ENCODE measurements at places on chromosomes 4 and X.
A peak's percentile ranks its signal among the peaks of the same experiment; 100 is the strongest.

- DNase-seq, result no peak
Observed at GRCh38 chr4:59537246-59537886, 1662.8 kb upstream of the ADGRL3 start.

- no peak for DNase-seq
Observed at GRCh38 chr4:112651641-112652040, 14.7 kb downstream of the LARP7 start.

DNA sequence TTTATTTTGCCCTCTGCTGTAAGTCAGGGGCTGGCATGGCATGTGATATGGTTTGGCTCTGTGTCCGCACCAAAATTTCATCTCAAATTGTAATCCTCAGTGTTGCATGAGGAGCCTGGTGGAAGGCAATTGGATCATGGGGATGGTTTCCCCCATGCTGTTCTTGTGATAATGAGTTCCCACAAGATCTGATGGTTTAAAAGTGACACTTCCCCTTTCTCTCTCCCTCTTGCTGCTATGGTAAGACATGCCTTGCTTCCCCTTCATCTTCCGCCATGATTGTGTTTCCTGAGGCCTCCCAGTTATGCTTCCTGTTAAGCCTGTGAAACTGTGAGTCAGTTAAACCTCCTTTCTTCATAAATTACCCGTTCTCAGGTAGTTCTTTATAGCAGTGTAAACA lies 72.0 kb upstream of the MSX1 start:
- no peak for DNase-seq

GRCh38 chr4:531721-532565 lies 32.9 kb downstream of the PIGG start:
- no peak for DNase-seq

- DNase-seq, result no peak
Observed at GRCh38 chr4:99961711-99962110, 11.6 kb upstream of the H2AZ1 start.

DNA sequence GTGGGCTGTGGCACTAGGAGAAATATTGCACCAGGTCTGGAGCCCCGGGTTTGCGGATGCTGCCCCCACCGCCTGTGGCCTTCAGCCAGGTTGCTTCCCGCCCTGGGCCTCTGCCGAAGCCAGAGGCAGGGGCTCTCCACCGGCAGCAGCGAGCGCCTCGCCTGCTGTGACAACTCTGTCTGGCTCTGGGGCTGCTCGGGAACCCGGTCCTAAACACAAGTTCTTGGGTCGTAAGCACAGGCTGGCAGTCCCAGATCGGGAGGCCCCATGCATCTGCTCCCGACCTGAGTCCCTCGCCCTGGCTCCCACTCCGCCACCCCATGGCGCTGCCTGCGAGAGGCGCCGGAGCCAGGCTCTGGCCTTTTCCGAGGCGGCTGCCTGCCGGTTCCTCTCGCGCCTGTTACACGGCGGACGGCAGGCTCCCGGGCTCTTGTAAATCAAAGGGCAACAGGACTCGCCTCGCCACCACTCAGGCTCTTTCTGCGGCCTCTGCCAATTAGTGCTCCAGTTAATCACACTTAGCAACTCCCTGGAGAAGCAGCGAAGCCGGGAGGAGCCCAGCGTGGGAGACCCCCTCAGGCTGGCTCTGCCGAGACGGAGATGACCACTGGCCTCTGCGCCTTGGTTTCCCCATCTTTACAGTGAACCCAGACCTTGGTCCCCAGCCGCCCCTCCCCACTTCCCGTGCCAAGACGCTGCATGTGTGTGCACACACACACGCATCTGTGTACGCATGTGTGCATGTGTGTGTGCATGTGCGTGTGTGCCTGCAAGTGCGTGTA lies 109.2 kb downstream of the DCTD start:
- DNase-seq, result no peak

DNA sequence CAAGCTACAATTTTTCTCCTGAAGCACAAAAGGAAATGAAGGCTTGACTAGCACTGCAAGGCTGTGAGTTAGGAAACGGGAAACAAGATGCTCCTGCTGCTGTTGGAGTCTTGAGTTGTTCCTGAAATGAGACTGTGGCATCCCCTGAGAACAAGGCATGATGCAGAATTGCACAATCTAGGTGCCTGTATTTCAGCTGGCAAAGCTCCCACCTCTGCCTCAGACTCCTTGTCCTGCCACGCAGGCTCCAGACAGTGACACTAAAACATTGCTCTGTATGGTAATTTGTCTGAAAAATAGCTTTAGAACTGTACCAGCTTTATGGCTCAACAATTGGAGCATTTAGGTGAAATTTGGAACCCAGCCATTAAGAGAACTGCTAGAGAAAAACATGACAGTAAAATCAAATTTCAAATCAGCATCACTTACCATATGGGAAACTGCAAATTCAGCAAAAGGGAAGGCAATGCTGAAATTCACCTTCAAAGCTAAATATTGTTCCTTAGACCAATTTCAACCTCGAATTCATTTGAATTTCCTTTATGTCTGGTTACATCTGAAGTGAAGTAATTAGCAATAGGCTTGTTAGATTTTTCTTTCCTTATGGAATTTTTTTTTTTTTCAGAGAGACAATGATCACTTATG lies 103.4 kb downstream of the MFAP3L start:
- DNase-seq, result no peak

DNA sequence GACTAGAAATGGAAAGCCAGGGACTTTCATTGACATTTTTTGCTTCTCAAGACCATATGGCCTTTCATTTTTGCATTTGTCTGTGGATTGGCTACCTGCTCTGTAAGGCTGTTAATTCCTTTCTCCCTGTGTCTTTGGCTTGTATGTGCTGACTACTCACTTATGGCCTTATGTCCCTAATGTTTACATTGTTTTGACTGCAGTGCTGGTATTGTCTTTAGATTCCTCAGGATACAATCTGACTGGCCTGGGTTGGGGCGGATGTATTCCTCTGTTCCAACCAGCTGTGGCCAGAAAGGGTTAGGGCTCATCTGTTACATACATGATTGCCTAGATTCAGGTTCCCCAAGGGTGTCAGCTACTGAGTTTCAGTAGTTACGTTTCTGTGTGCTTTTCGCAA lies 108.1 kb downstream of the RAPGEF2 start:
- no peak for DNase-seq

DNA sequence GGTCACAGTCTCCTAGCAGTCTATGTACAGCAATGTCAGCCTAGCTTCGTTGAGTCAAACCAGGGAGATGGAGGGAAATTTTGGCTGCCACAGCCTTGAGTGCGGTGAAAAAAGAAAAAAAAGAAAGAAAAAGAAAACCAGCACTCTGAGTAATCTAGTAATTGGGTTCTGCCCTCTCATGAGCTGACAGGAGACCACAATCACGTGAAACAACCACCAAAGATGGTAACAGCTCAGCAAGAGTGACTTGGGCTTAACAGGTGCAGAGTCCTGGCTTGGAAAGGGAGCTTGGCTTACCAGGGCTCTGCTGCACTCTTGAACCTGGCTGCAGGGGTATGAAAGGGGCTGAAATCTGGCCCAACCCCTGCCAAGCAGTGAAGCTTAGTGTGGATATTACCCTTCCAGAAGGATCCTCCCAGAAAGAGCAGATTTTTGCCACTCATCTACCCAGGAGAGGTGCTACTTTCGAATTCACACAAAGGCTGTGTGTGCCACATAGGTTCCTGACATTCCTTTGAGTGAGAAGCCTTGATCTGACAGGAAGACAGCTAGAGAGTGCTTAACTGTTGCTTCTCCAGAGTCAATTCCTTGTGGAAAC lies 350.3 kb downstream of the PTTG2 start:
- peak; percentile 14 for DNase-seq

GRCh38 chrX:103529550-103529949 lies 10.3 kb upstream of the RAB40A start:
- no peak for DNase-seq

DNA sequence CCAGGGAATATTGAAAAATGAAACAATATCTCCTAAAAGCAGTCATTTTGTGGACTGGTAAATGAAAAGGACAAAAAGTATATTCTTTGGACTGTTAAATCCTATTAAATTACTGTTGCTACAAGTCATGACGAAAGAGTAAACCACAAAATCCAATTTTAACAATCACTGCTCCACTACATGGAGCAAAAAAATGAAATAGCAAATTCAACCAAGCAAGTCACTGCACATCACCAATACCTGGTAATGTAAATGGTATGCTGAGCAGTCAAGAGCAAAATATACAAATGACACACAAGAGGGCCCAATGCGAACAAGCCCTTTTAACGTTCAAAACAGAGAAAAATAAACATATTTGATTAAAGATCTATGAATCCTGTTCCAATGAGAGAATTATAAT lies 126.2 kb downstream of the KLHL13 start:
- DNase-seq, result no peak

- DNase-seq, result no peak
Observed at GRCh38 chr4:177006331-177006730, 213.6 kb upstream of the VEGFC start.

DNA sequence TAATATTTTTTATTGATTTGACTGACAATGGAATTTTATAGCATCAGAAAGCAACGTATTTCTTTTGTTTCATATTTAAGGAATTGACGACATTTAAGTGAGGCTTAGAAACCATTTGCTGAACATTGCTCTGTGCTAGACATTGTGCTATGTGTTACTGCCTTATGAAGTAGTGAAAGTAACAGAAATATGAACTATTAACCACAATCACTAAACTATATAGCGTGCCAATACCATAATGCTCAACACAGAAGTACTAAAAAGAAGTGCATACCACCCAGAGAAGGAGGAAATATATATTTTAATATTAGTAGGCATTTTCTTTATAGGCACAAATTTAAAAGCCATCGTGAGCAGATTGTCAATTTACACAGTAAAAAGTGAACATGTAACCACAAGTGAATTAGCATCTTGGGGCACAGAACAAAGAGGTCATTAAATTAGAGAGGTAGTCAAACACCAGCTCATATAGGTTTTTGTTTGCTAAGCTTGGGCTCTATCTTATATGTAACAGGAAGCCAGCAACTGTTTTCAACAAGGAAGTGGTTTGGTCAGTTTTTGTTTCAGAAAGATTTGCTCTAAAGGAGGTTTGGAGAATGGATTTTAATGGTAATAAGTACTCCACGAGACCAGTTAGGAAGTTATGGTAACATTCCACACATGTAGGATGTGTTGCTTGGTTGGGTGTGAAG lies 270.7 kb downstream of the GRXCR1 start:
- no peak for DNase-seq

DNA sequence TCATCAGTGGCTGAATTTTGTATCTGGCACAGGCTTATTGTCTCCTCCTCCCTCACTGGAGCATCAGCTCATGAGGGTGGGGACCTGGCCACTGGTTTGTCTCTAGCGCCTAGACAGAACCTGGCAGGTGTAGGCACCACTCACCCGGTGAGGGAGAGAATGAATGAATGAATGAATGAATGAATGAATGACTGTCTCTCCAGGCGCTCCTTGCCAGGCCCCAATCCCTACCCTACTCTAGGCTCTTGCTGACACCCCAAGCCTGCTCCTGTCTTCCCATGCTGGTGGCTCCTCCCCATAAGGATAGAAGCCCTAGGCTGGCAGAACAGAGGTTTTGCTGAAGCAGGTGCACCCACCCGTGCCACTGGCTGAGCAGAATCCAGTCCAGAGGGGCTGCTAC lies 41.3 kb upstream of the GRPEL1 start:
- no peak for DNase-seq

GRCh38 chrX:9542761-9543111 lies 77.9 kb downstream of the TBL1X start:
- no peak for DNase-seq

GRCh38 chr4:74018771-74019170 lies 19.7 kb downstream of the CXCL3 start:
- no peak for DNase-seq

DNA sequence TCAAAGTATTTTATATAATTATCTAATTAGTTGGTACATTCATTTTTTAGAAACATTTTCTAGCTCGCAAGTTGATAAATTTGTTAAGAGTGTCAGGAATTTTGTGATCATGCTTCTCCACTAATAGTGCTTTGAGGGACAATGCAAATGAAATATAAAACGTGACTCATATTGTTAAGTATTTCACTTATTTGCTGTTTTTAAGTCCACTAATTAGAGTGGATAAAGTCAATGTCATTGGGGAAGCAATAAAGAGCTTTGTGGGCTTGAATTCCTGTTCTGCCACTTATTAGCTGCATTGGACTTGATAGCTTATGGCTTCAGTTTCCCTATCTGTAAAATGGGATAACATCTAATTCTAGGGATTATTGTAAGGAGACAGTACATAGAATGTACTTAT lies 26.5 kb upstream of the ANAPC4 start:
- no peak for DNase-seq

GRCh38 chr4:43089730-43090129 lies 197.2 kb downstream of the GRXCR1 start:
- no peak for DNase-seq

DNA sequence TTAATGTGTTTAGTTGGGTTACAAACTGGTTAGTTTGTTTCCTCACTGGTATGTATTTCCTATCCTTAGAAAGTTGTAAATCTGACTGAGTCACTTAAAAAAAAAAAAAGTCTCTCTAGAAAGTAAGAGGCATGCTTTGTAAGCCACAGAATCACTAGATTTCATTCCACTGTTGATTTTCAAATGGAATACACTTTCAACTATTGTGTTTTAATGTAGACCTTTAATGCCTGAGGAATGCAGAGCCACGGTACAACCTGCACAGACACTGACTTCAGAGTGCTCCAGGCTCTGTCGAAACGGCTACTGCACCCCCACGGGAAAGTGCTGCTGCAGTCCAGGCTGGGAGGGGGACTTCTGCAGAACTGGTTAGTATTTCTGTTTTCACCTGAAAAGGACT lies 88.6 kb downstream of the HHIP start:
- no peak for DNase-seq

DNA sequence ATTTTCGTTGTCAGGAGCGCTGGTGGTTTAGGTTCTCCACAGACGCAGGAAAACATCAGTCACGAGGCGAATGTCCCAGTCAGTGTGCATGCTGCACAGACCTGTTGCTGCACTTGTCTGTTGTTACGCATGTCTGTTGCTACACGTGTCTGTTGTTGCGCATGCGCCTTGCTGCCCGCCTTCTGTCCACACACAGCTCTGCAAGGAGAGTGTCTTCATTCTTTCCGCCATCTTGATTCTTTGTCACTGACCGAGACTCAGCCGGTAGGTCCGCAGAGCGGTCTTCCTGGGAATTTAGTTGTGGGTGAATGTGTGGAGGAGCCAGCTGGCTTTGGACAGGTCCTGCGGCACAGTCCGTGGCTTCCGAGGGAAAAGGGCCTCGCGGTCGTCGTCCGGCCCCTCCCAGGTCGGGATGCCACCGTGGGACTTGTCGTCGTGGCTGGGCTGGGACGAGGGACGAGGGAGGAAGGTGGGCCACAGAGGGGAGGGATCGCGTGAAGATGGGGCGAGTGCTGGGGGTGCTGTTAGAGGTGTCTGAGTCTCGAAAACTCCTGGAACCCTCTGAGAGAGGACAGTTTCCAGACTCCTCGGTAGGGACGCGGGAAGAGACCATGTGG lies at the start of gene PAGE2B:
PAGE2B (plus strand) TSS at position 180 of the 617 bp plus-strand sequence. CDS start 1,012 bp downstream, outside the sequence.
- DNase-seq, result no peak

GRCh38 chrX:22628275-22628674 lies 355.6 kb downstream of the CBLL2 start:
- no peak for DNase-seq

- DNase-seq, result peak; percentile 48
Observed at GRCh38 chrX:107673933-107674479, 45.7 kb downstream of the PRPS1 start.

GRCh38 chr4:8404791-8405515 lies 35.6 kb downstream of the ACOX3 start:
- no peak for DNase-seq

Data from stimulated activated CD8-positive, alpha-beta memory T cell treated with anti-CD3 and anti-CD28 coated beads, Interleukin-15, amount 100 ng/mL, for 24 hours (primary cell).